ENCODE measurements at places on chromosomes 13 and 19.

DNA sequence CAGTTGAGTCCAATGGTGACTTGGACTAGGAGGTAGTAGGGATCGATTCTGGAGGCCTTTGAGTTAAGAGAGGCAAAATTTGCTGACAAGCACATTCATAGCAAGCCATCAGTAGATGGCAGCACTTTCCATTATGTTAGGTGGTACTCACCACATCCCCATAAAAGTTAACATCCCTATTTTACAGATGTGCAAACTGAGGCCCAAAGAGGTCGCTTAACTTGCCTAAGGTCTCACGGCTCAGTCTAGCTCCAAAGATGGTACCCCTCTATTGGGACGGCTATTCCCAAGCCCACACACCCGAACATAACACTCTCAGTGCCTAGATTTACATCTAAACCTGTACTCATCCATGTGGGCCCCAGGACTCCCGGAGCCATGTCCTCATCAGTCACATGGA is 21.5 kb upstream of the FOSB start:
- peak; percentile 71 for DNase-seq

DNA sequence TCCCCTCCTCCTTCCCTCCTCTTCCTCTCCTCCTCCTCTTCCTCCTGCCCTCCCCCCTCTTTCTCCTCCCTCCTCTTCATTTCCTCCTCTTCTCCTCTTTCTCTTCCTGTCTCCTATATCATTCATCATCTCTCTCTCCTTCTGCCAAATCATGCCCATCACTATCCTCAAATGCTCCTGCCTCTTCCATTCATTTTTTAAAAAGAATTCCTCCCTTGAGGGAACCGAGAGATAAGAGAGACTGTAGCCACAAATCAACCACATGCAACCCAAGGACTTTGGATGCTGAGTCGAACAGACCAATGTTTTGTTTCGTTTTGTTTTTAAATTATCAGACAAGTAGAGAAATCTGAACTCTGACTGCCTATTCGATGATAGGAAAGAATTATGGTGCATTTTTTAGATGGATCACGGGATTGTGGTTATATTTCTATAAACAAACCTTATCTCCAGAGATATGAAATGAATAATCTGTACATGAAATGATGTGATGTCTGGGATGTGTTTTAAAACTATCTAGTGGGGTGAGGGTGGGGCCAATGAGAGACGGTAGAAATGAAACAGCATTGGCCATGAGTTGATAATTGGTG is 9.5 kb upstream of the ZNF541 start:
- DNase-seq, result peak; percentile 81

DNA sequence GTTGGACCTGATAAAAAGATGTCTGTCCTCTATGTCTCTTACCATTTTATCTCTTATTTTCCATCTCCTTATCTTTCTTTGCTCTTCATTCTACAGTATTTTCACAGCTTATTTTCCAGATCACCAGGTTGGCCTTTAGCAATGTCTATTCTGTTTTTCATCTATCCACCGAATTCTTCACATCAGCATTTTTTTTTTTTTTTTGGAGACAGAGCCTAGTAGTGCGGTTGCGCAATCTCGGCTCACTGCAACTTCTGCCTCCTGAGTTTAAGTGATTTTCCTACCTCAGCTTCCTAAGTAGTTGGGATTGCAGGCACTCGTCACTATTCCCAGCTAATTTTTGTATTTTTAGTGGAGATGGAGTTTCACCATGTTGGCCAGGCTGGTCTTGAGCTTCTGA is 49.0 kb downstream of the DNAJC15 start:
- peak; percentile 55 for DNase-seq

GRCh38 chr19:50326101-50326664 is 3.0 kb downstream of the KCNC3 start:
- no peak for DNase-seq

GRCh38 chr19:40513741-40514315 is 47.0 kb downstream of the SPTBN4 start:
- no peak for DNase-seq

GRCh38 chr19:49802836-49803528 is 10.1 kb downstream of the FUZ start:
- DNase-seq, result no peak
